Stimulated activated CD8-positive, alpha-beta memory T cell treated with anti-CD3 and anti-CD28 coated beads, Interleukin-2, amount 100 ng/mL, for 48 hours (primary cell): ENCODE measurements at places on chromosomes 7 and 10.
A peak's percentile ranks its signal among the peaks of the same experiment; 100 is the strongest.

GRCh38 chr7:137810248-137810647 is 36.5 kb downstream of the DGKI start:
- DNase-seq: no peak

DNA sequence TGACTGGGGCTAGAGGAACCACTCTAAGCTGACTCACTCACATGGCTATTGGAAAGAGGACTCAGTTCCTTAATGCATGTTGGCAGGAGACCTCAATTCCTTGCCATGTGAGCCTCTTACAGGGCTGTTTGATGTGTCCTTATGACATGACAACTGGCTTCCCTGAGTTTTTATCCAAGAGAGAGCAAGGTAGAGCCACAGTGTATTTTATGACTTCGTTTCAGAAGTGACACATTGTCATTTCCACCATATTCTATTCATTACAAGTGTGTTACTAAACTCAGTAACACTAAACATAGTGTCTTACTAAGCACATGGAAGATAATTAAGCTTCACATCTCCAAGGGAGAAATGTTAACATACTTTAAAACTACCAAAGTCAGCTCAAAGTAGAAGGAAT is 98.2 kb downstream of the ZNF777 start:
- DNase-seq: no peak

DNA sequence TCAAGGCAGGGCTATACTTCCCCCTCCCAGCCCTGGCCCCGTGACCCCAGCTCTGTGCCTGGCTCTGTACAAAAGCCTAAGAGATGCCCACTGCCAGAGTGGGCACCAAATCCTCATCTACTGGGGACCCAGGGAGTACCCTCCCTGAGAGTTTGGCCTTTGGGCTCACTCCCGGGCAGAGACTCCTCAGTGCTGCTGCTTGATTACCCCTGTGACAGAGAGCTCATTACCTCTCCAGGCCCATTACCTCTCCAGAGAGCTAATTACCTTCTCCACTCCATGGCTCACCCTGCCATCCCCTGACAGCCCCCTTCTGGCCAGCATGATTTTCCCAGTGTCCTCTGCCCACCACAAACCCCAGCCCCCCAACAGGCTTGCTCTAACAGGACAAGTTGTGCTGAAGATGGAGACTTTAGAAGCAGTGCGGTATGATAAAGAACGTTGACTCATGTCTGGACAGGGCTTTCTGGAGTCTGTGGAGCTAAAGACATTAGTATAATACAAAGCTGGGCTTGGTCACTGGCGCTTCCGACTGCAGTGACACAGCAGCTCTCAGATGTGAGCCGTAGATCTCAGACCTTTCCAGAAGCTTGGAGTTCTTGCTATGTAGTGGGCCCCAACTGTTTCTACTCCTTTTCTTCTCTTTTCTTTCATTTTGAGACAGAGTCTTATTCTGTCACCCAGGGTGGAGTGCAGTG is 111.3 kb upstream of the KCTD7 start:
- DNase-seq: no peak

DNA sequence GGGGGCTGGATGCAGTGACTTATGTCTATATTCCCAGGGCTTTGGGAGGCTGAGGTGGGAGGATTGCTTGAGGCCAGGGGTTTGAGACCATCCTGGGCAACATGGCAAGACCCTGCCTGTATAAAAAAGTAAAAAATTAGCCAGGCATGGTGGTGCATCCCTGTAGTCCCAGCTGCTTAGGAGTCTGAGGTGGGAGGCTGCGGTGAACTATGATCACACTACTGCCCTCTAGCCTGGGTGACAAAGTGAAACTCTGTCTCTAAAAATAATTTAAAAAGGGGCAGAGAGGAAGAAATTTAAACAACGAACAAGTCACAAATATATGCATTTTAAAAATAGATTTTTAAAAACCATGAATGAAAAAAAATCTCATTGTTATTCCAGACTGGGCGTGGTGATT is 46.2 kb upstream of the FEZF1 start:
- DNase-seq: no peak

DNA sequence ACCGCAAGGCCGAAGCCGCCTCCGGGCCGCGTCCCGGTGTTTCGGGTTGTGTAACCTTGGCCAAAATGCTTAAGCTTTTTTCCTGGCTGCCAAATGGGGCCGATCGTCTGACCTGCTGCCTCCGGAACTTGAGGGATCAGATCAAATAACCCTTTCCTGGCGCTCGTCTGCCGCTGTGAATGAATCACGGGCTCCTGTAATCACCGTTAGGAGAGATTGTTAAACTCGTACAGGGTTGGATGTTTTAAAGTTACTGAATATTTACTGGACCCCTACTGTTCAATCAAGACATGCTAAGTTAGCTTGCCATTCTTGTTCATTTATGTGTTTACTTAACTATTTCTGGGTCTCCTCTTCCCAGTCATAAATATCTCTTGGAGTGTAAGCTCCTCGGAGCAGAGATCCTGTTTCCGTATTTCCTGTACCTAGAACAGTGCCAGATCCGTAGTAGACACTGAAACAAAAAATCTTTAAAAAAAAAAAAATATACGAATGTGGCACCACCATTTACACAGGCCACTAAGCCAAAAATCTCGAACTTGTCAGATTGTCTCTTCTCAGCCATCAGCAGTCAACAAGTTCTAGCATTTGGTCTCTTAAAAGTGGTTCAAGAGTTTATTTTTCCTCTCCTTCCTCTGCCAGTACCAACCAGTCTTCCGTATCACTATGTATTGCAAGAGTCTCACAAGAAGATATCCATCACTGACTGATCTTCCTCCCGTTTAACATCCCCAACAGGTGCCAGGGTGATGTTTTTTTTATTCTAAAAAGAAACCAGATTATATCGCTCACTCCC is 650 bp upstream of the TM9SF3 start:
- DNase-seq: peak; percentile 24

DNA sequence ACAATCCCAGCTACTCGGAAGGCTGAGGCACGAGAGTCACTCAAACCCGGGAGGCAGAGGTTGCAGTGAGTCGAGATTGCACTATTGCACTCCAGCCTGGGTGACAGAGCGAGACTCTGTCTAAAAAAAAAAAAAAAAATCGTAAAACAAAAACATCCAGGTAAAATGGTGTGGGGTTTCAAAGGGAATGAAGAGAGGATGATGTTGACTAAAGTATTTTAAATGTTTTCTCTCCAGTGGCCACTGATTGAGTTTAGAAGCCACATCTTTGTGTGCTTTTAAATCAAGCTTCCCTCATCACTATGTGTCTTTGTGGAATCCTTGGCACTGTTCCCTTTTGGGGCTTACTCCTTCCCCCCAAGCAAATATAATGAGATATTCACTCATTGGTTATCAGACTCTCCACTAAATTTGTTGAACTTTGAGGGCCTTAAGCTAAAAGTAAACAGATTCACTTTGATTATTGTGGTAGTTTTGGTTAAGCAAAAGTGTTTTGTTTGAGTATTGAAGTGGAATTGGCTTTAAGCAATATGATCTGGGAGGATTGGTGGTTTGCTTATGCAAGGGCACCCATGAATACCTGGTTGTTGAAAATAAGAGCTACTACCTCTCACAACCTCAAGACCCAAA is 162.9 kb downstream of the CDK14 start:
- DNase-seq: no peak

GRCh38 chr10:111131168-111131799 is 54.5 kb downstream of the ADRA2A start:
- DNase-seq: no peak

- DNase-seq: no peak
These were observed 4.8 kb downstream of the INHBA start for GRCh38 chr7:41698114-41698513.

DNA sequence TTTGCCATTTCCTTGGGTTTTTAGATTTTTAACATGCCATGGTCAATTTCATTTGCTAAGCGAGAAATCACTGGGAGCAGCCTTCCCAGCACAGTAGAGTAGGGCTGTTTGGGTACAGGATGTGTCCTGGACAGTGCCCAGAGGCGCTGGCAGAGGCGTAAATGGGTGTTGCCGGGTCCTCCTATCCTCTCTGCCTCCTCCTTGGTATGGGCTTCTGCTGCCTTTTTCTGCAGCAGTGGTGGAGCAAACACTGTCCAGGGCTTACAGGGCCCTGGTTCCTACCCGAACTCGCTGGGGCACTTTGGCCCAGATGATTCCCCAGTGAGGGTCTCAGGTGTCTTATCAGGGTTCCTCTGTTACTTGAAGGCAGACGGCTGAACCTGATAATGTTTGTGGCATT is 298.3 kb downstream of the RPS24 start:
- no peak for DNase-seq

DNA sequence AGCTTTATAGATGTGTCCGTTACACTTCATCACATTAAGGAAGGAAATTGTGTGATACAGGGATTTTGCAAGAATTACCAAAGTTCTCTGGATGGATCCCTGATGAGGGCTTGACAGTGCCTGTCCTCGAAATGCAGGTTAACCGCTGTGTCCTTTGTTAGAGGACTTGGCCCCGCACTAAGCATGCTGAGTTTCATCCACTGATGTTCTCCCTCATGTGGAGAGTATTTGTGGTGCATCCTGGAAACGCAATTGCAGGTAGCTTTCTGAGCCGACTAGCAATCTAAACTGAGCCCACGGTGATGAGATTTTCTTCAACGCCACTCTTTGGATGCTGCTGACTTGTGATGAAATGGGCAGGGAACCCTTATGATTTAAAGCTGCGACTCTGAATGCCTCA is 71.9 kb upstream of the STK17A start:
- no peak for DNase-seq

- DNase-seq: no peak
These were observed 107.0 kb downstream of the NRP1 start for GRCh38 chr10:33227489-33227888.

- DNase-seq: no peak
These were observed 29.9 kb downstream of the TAS2R41 start for GRCh38 chr7:143507534-143508055.

DNA sequence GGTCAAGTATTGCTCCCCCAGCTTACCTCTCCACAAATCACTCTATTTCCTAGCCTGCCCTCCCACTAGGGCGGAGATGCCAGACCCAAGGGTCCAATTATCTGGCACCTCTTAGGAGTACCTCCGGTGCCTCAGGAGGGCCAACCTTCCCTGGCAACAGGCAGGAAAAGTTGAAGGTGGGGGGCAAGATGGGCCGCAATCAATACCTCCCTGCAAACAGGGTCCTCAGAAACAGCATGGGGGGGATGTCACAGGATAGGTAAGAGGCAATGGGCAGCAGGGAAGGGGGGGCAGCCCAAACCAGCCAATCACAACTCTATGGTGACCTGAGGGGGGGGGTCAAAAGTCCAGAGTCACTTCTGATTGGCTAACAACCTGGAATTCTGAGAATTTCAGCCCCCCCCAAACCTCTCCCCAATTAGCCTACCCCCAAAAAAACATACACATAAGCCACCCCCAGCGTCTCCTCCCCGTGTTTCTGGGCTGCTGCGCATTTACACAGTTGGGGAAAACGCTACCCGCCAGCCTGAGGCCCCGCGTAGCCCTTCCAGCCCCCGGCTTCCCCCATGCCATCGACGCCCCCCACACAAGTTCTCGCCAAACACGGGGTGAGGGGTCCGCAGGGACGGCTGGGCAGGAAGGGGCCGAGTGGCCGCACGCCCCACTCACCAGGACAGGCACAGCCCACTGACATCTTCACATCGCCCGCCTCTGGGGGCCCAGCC is 589 bp downstream of the LDB1 start:
- peak; percentile 39 for DNase-seq

DNA sequence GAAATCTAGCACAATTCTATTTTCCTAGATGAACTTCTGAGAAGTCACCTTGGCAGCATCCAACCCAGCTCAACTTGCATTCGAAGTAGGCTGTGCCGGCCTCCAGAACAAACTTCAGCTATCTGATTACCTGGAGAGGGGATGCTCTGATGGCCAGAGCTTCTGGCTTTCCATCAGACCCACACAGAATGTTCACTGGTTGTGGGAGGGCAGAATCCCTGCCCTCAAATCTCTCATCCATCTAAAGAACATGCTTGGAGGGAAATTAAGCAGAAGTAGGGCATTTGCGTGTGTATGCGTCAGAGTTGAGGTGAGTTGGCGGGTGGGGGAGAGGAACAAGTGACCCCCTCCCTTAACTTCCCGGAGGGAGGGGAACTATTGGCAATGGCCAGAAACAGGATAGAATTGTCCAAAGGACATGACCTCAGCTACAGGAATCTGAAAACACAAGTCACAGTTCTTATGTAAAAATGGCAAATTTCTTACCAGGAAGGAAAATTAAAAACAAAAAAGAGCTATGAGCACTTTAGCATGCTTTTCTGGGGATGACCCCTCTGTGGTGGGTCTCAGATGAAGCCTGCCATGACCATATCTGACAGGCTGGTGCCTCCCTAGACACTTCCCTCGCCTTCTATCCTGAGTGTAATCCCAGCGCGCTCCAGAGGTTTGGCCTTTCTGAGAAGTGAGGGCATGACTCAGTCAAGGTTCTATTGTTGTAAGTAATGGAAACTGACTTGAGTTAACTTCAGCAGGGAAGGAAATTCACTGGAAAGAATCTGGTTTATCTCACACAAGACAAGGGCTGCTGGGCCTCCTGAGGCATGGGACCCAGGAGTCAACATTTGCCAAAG is 278.8 kb downstream of the RPS24 start:
- no peak for DNase-seq

- peak; percentile 11 for DNase-seq
These were observed 579 bp downstream of the RBM33 start for GRCh38 chr7:155644971-155645509.

DNA sequence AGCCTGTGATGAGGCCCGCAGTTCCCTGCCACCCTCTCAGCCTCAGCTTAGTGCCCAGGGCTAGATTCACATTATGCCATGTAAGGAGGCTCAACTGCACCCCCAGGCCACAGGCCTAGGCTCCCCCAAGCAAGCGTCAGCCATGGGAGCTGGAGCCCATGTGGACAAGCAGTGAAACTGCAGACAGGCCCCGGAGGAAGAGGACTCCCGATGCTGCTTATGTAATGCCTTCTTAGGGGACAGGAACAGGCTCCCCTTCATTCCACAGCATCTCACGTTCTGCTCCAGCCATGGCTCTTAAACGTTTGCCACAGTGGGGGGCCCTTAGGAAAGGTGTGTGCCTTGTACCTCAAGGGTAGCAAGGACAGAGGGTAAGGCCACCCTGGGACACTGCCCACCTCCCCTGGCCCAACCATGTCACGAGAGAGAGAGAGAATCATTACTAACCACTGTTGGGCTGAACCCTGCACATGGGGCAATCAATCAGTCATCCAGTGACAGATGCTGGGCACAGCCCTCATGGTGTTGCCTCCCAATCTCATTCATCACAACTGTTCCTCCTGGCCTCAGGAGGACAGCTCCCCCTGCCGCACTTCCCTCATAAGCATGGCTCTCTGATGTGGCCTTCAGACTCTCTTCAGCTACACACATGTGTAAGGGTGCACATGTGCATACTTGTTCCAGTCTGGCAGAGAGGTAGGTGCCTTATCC is 263.0 kb downstream of the GRID1 start:
- no peak for DNase-seq

DNA sequence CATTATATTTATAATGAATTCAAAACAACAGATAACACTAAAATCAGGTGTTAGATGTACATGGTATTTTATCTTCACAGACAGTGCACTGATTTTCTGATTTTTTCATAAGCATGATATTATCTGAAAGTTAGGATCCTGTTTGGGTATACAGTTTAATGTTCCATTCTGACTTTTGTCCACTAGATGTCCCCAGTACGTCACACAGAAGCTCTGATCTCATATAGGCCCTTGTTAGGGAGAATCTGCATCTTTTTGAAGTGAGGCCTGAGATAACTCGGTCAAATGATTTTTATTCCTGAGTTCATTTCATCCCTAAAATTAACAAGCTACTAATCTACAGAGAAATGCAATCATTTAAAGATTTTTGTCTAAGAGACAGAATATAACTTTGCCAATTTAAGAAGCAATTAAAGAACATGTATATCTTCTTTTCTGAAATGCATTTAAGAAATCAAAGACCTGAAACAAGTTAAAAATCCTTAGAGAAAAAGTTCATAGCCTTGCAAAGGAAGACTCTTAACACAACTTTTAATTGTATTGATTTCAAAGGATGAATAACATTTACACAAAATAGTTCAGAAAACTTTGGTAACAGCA is 72.0 kb upstream of the TES start:
- no peak for DNase-seq
